Activated naive CD4-positive, alpha-beta T cell treated with anti-CD3 and anti-CD28 coated beads, Interleukin-2, amount 50 U/mL, for 16 hours (primary cell): ENCODE measurements at places on chromosomes 2 and 18.

- no peak for DNase-seq
Observed at GRCh38 chr2:205752924-205753323, 70.6 kb downstream of the NRP2 start.

- DNase-seq = no peak
Observed at GRCh38 chr2:30790879-30791278, 16.4 kb downstream of the CAPN13 start.

DNA sequence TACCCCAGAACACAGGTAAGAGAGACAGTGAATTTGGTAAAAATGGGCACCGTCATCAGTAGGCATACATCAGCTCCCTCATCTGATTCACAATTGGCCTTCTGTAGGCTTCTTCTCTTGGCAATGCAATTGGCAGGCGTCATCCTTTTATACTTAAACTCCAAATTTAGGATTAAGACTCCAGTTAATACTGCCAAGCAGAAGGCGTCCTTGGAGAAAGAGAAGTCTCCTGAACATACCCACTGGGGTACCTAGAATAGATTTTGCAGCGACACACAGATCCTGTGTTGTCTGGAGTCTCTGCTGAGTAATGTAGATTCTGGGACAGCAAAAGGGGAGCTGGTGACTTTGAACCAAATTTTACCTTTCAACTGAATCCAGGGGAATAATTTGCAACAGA is 592 bp upstream of the METAP1D start:
- no peak for DNase-seq

- DNase-seq = no peak
Observed at GRCh38 chr2:3827673-3828575, 124.5 kb downstream of the DCDC2C start.

DNA sequence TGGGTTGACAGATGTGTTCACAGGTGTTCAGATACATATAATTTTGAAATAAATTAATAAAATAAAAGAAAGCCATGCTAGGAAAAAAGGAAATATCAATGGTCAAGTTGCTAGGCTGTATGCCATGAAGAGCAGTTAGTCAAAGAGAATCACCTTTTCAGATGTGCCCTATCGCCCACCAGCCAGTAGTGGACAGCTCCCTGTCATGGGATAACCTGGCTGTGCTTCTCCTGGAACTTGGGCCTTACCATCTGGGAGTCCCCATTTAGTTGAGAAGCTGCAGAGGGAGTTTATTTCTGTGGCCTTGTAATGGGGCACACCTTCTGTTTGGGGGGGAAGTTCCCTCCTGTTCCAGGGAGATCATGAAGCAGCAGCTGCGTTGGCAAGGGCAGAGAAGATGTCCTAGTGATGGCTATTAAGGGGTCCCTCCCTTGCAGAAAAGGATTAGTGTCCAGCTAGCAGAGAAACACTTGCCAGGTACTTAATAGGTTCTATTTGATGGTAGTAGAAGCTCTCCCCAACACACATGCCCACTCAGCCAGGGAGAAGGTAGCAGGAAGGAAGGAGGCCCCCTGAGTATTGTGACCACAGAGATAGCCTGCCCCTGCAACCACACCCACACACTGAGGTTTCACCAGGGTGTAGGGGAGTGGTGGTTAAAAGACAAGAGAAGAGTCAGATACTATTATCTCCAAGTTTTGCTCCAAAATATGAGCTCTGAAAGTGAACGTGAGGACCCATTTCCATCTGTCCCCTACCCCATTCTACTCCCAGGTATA is 117.7 kb downstream of the B3GNT2 start:
- no peak for DNase-seq

DNA sequence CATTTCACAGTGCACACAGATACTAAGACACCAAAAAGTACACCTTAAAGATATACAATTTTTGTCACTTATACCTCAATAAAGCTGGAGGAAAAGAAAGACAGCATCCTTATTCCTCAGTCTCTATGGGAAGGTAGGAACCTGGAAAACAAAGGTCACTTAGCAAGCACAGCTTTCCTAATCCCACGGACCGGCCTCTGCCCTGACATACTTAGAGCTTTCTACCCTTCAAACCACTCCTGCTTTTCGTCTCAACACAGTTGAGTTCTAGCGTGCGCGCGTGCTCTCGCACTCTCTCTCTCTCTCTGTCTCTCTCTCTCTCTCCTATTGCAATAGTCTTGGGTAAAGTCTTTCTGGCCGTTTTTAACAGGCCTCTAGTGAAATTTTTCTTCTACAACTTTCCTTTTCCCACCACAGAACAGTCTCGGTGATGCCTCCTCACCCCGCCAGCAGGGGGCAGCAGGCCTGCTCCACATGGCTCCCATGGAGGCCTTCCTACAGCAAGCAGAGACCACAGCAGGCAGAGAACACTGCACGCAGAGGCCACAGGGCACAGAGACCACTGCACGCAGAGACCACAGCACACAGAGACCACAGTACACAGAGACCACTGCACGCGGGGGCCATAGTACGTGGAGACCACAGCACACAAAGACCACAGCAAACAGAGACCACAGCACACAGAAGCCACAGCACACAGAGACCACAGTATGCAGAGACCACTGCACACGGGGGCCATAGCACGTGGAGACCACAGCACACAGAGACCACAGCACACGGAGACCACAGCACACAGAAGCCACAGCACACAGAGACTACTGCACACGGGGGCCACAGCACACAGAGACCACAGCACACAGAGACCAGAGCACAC is 106.9 kb downstream of the FBXO15 start:
- peak; percentile 77 for DNase-seq

DNA sequence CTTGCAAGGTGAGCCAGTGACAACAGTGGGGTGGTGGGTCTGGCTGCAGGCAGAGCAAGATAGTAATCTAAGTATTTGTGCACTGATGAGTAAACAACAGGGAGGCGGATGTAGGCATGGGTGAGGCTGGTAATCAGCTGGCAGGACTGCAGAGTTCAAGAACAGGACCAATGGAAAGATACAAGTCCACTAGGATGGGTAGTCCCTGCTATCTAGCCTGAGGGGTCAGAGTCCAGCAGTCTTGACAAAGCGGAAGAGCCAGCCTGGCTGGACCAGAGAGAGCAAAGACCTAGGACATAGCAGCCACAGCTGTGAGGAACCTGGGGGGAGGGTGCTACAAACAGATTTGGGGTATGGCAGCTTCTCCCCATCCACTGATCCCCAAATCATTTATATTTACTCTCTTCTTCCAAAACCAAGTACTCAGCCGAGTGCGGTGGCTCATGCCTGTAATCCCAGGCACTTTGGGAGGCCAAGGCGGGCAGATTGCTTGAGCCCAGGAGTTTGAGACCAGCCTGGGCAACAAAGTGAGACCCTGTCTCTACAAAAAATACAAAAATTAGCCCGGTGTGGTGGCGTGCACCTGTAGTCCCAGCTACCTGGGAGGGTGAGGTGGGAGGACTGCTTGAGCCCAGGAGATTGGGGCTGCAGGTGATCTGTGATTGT is 25.9 kb downstream of the VIL1 start:
- no peak for DNase-seq

GRCh38 chr2:69304656-69305055 is 82.4 kb downstream of the GFPT1 start:
- DNase-seq = no peak

DNA sequence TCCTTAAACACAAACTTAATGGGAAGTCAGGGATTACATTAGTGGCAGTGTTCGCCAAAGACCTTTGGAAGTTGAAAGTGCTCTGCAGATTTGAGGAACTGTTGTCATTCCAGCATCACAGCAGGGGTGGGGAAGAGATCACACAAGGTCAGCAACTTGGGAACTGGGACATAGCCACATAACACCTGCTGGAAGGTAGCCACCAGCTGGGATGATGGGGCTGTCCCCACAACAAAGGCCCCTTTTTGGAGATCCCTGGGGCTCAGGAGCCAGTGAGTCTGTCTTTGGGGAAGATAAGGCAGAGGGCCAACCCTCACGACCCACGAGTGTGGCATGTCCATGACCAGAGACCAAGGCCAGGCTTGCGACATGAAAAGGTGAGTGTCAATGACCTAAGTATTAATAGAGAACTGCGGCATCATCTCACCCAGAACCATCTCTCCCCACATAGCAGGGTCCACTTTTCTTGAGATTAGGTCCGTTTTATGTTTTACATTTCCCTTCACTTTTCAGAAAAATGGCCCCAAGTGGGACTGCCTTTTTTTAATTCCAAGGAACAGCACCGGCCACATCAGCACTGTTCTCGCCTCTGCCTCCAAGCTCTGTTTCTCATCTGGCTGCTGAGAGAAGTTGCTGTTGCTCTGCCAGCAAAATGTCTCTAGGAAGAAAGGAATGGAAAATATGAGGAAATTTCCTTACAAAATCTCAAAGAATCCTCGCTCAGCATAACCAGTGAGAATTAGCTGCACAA is 106.9 kb downstream of the GFPT1 start:
- no peak for DNase-seq

DNA sequence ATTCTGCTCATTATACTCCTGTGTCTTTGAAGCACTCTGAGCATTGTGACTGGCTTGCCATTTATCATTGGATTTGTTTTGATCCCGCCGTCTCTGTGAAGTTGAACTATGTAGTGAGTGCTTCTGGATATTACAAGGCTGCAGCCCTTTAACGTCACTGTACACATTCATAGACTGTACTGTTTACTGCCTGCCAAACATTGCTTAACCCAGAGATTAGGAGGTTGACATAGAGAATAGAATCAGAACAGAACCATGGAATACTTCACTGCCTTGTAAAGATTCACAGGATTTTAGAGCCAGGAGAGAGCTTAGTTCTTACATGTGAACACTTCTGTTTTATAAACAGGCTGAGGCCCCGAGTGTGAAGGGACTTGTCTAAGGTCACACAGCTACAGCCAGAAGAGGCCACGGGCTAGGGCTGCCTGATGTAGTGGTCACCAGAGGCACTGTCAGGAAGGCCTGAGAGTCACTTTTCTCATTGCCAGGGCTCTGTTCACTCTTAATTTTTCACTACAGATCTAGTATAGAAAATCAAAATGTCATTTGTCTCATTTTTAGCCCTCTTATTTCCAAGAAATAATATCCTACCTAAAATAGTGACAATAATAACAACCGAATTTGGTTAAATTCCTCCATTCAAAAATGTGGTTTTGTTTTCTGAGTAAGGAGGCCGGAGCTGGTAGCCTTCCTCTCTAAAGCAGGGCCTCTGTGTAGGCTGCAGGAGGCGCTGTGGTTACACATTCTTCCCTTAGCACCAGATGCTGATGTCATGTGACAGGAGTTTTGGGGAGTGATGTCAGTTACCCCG is 87.9 kb downstream of the UGGT1 start:
- DNase-seq = peak; percentile 48

DNA sequence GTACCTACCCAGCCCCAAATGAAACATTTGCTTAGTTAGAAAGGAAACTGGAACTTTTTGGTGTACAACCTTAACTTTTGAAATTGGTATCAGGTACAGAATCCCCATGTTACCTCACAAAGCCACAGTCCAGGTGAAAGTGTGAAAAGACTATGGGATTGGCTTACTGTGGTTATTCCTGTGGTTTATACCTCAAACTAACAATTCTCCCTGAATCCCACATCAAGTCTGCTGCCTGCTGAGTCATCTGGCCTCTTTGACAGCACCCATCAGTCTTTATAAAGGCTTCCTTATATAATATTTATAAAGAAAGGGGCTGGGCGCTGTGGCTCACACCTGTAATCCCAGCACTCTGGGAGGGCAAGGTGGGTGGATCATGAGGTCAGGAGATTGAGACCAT is 164.6 kb downstream of the TMEM247 start:
- no peak for DNase-seq

DNA sequence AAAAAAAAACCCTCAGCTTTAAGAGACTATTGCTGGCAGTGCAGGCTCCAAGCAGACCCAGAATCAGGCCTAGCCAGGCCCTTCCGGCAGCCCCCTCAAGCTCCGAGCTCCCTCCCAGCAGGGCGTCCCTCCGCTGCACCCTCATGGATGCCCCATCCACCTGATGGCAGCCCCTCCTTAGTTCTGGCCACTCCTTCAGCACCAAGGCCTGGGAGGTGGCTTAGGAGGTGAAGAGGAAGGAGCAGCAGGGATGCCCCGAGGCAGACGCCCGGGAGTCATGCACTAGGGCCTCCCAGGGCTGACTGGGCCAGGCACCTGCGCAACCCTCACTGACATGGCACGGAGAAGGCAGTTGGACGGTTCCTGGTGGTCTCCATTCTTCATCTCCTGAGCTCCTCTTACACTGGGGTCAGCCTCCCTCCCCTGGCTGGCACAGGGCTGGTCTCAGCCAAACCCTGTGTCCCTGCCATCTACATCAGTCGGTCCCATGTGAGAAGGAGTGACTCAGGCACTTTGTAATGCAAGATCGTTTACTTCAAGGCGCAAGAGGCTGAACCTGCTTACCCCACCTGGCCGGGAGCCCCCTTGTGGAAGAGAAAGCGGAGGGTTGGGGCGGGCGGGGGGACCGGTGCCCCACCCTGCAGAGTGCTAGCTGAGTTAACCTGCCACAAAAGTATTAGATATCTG is 53.5 kb upstream of the ID2 start:
- no peak for DNase-seq

DNA sequence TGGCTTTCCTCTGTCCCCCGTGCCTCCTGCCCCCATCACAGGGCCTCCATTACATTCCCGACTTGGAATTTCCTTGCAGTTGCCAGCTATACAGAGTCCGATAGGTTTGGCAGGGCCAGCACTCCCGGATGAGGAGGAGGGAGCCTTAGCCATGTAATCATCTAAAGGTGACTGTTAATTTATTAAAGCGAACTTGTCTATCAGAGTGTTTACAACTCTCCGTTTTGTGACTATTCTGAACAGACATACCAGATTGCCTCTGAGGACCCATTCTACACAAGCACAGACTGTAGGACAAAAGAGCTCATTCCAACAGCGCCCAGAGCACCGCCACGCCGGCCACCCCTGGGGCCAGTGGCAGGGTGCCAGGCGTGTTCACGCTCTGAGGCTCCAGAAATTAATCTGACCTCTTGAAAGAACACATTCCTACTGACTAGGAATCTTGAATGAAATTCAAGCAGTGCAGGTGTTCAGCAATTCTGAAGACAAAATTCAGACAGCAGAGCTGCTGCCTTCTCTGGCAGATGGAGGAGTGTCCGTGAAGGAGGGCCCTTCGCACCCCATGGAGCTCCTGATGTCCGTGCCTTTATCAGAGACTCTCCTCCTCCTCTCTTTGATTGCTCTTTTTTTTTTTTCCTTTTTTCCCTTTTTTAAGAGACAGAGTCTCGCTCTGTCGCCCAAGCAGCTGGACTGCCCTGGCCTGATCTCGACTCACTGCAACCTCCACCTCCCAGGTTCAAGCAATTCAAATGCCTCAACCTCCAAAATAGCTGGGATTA is 58.1 kb upstream of the RALBP1 start:
- no peak for DNase-seq

- DNase-seq = no peak
Observed at GRCh38 chr18:48728204-48728833, 189.5 kb downstream of the CTIF start.

DNA sequence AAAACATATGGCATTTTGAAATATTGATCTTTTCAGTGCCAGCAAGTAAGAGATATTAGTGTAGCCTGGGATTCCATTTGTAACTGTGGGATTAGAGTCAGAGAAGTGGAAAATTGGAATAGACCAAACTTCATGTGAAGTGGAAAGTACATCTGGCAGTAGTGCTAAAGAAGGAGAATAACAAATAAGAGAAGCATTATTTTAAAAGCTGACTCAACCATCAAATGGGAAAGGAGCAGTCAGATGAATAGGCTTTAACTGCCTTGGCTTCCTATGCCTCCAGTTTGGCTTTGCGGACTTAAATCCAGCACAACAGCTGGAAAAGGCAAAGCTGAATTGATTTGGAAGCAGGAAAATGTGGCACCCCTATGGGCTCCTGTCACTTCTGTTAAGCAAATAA is 623.1 kb downstream of the TSN start:
- no peak for DNase-seq
